HT1080 (cell line): ENCODE measurements at places on chromosomes 6 and 20. TPM values are rescaled to one million over a fixed set of nuclear protein-coding genes. Genes with fewer than 3 reads are reported as not detected.

The BMP2 gene
- total RNA-seq = 0.32 and 0.57 TPM in 2 replicates

- no peak for DNase-seq
These were observed 24.4 kb upstream of the PRND start for GRCh38 chr20:4697189-4697830.

- DNase-seq = no peak
These were observed 117.3 kb downstream of the B3GAT2 start for GRCh38 chr6:70839286-70840266.

DNA sequence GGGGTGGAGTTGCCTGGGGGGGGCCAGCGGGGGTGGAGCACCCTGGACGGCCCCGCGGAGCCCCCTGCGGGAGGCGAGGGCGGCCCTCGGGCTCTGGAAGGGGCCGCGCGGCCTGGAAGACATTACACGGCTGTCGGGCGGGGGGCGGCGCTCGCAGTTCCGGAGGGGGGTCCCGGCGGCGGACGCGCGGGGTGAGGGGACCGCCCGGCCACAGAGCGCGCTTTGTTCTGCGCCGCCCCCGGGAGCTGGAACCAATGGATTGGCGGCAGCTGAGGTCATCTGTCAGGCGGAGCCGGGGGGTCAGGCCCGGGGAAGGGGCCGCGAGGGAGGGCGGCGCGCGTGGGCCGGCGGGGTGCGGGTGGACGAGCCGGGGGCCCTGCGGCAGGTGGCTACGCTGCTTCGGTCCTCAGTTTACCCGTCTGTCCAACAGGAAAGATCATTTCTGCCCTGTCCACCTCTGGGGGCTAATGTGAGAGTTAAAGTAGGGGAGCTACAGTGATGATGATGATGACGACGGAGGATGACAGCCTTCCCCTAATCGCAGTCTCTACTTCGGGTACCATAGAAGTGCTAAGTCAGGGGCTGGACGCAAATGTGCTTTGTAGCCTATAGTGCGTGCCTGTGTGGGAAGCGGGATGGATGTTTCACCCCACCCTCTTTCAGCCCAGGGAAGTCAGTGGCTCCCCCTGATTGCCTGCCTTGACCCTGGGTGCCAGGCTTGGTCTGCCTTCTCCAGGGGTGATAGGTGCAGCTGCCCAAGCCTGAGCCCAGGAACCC lies 10.4 kb downstream of the SRXN1 start:
- DNase-seq = no peak

DNA sequence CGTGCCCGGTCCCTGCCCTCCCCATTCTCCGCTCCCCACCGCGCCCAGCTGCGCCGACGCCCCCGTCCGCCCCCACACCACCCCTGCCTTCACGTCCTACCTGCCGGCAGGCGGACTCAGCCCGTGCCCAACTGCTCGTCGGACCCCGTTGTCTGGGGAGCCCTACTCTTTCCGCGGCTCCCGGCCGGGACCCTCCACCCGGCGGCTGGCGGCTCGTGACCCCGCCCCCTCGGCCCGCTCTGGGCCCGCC lies at the start of gene SERAC1:
SERAC1 (minus strand) TSS at position 223 of the 250 bp plus-strand sequence. CDS start 9,899 bp downstream, outside the sequence.
- DNase-seq = no peak

The TINAG gene
- not detected in 2 replicates for total RNA-seq

DNA sequence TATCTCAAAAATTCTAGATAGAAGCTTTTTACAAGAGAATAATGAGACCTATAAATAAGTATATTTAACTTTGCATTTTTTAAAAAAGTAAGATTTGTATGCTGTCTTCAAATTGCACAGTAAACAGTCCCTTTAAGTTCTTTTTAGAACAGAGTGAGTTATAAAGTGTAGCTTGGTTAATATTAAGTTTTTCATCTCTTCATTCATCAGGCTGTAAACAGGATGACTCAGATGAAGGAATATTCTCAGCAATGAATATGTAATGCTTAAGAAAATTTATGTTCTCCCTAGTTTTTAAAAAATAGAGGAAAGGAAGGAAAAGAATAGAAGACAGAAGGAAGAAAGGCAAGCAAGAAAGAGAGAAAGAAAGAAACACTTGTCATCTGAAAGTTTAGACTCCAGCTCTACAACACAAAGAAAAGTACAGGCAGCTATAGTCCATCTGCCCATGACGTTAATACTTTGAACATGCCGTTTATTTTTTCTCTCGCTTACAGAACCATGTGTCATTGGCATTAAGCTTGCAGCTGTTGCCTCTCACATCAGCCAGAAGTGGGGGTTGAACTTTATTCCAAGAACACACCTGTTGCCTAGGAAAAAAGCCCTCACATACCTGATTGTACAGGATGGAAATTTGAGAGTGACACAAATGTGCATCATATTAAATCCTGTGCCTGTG lies 36.1 kb downstream of the CAP2 start:
- no peak for DNase-seq

DNA sequence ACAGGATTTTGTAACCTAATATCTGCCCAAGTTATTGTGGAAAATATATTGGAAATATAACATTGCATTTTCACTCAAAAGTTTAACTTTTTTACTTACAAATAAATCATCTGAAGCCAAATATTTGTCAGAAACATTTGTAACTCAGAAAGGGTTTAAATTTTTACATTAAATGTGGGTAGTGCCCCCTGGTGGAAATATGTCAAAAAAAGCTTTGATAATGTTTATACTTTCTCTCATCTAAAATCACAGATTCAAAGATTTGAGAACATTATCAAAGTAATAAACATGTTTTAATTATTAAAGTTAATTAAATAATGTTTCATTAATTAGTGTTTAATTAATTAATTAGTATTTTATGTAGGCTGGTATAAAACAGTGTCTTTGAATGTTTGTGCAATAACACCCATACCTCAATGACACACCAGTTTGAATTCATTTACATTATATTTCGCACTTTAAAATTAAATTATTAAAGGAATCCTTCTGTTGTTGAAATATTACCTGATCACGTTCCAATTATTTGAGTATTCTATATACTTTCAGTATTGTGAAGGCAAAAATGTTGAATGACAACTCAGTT lies 320.1 kb upstream of the FKBP1C start:
- DNase-seq = no peak

GRCh38 chr6:158962371-158962770 lies 37.6 kb downstream of the RSPH3 start:
- no peak for DNase-seq

DNA sequence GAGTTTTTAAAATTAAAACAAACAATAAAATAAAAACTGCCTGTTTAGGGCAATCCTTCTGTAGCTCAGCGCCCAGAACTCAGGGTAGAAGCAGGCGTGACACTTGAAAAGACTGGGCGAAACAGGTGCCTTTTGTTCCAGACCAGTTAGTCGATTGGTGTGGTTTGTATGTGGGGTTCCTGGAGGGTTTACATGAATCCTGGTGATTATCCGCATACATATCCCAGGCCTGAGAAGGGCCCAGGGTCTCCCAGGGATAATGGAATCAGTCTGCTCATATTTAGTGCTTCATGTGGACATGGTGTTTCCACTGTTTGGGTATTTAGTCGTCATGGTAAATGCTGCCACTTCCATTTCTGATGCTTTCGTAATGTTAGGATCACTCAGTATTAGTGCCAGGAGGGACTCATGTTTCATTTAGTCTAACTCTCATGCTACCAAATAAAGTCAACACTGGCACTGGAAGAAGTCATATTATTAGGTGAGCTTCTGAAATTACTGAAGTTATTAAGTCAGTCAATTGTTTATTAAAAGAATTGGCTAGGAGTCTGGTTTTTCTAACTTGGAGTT lies 116.5 kb downstream of the SAMD5 start:
- no peak for DNase-seq

The HSPA1L gene
- 0.73 and 1.3 TPM in 2 replicates for total RNA-seq

The GSTA1 gene
- total RNA-seq = not detected in 2 replicates

DNA sequence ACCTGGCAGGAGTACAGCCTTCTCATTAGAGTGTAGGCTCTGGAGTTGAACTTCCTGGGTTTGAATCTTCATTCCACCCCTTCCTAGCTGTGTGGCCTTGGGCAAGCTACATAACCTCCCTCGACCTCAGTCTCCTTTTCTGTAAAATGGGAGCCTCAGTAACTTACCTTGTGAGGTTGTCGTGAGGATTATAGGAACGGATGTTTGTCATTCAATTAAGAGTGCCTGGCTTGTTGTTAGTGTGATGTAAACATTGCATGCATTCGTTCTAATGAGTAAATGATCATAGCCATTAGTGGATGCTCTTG lies 45.2 kb downstream of the TOX2 start:
- no peak for DNase-seq

The CLVS2 gene
- not detected in 2 replicates for total RNA-seq

The PKHD1 gene
- total RNA-seq = not detected in 2 replicates

The ZBTB46 gene
- total RNA-seq = 0.19 and 0.20 TPM in 2 replicates
